Central memory CD4-positive, alpha-beta T cell (primary cell): ENCODE measurements at places on chromosomes 6 and 20.

DNA sequence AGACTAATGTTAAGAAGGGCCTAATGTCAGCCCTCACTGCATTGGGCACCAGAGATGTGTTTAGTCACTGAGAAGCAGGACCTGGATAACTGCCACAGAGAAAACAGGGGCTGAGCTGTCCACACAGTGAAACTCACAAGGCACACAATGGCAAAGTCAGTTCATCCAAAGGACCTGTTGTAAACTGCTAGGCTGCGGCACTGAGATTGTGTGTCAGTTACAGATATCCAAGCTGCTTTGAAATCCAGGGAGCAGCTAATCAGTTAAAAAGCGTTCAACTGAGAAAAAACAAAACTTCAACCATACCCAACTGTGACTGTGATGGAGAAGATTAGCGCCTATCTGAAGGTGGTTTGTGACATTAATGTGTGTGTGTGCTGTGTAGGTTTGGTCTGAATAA lies 27.8 kb upstream of the TMEM14A start:
- no peak for DNase-seq

- DNase-seq, result no peak
Observed at GRCh38 chr6:17719323-17720041, 12.8 kb upstream of the NUP153 start.

DNA sequence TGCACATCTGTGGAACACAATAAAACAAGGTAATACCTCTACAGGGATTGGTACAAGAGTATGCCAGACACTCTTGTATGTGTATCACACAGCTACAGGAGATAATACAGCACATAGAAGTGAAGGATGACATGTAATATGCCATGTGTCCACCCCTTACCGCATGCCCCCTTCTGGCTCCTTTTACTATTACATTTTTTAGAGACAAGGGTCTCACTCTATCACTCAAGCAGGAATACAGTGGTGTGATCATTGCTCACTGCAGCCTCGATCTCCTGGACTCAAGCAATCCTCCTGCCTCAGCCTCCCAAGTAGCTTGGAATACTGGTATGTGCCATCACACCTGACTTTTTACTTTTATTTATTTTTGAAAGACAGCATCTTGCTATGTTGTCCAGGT lies 4.2 kb upstream of the NCR3 start:
- DNase-seq, result peak; percentile 70

- DNase-seq, result peak; percentile 6
Observed at GRCh38 chr6:16511040-16511660, 250.1 kb downstream of the ATXN1 start.

GRCh38 chr20:23658989-23659609 lies 21.3 kb upstream of the CST3 start:
- DNase-seq, result no peak

DNA sequence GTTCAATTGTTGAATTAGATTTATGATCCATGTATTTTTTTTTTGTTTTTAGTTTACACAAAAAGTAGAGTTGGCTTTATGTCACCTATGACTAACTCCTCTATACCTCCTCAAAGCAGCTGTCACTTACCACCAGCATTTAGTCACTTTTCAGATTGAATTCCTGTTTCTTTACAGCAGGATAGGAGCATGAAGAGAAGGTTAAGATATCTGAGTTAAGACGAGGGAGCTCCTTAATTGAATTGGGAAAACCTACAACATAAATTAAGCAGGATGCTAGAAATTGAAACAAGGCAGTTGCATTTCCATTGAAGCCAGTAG lies 237.2 kb downstream of the FARS2 start:
- no peak for DNase-seq

DNA sequence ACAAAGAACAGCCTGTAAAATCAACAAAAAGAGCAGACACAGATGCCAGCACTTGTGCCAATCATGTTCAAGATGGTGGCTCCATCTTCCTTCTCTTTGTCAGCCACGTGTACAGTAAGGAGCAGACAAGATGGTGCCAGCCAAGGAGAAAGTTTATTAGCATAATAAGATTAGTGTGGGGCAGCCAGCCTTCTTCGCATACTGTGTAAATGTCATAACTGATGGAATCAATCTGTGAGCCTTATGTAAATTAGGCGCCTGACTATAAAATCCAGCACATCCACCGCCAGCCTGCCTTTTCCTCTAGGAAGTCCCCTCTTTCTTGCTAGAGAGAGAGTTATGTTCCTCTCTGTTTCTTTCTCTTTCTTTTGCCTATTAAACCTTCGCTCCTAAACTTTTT lies 99.7 kb upstream of the RALGAPA2 start:
- no peak for DNase-seq

GRCh38 chr6:723540-723939 lies 30.6 kb upstream of the EXOC2 start:
- no peak for DNase-seq

- no peak for DNase-seq
Observed at GRCh38 chr6:165820934-165821333, 157.9 kb upstream of the PDE10A start.

DNA sequence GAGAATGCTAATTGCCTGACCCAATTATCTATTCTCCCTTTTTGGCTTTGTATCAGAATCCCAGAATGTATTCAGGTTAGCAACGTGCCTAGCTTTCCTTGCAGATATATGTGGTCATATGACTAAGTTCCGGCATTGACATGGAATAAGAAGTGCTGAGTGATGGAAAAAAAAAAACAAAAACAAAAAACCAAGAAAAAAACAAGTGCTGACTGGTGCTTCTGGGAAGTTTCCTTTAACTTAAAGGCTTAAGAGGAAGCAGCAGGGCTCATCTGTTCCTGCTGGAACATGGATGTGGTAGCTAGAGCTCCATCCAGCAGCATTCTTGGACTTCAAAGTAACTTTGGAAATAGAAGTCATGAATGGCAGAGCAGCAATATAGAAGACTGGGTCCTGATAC lies 10.4 kb upstream of the RPF2 start:
- DNase-seq, result no peak

GRCh38 chr6:28896505-28897368 lies 27.0 kb downstream of the TRIM27 start:
- peak; percentile 55 for DNase-seq

- no peak for DNase-seq
Observed at GRCh38 chr20:39853050-39853449, 836.0 kb downstream of the MAFB start.

DNA sequence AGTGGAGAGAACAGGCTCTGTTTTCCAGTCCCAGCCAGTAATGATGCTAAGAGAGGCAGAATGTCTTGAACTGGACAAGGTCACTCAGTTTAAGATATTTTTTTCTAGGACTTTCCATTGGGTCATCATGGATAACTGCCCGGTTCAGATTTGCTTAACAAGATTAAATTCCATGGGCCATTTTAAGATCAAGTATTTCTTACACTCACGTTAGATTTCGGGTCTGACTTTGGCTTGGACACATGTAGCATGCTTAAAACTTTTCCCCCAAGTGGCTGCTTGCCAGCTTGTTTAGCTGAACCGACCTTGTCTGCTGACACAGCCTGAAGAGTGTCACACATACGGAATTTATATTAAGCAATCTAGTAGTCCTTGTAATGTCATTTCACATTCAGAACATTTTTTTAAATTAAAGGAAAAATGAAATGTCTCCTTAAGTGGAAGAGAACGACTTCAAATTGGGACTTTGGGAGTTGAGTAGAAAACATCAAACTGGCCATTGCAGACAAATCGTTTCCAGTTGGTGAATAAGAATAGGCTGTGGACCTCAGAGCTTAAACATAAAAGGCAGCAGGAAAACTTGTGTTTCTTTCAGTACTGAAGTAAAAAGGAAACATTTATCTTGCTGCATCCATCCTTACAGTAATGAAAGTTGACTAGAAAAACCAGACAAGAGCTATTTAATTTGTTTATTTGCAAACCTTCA lies 29.0 kb downstream of the ARMC2 start:
- no peak for DNase-seq

DNA sequence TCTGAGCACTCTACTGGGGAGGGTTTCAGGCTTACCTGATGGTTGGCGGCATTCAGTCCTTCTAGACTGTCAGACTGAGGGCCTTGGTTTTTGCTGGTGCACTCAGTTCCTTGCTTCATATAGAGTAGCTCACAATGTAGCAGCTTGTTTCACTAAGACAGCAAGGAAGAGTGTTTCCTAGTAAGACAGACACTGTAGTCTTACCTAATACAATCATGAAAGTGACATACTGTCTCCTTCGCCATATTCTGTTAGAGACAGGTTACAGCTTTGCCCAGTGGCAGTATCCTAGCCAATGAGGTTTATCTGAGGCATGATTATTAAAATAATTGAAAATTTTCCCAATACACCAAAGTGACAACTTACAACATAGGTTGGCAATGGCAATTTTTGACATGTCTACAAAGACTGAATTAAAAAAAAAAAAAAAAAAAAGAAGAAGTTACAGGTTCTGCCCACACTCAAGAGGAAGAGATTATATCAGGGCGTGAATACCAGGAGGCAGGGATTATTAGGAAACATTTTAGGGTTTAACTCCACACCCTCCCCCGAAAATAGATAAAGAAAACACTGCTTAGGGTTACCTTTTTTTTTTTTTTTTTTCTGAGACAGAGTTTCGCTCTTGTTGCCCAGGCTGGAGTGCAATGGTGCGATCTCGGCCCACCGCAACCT lies 66.8 kb downstream of the SCAND1 start:
- no peak for DNase-seq

DNA sequence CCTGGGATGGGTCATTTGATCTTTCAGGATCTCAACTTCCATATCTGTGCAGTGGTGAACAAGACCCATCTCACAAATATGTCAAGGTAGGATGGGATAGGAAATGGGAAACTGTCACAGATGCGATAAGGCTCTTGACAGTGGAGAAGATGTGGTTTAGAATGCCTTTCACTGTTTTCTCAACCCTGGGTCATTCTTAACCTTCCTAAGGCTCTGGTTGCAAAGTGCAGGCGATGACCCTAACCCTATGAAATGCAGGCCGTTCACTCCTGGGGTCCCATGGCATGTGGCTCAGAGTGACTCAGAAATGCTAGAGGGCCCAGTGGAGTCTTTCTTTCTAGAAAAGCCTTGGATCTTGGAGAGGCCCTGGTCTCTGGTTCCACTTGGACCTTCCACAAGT lies 61.7 kb downstream of the FOXA2 start:
- DNase-seq, result no peak

DNA sequence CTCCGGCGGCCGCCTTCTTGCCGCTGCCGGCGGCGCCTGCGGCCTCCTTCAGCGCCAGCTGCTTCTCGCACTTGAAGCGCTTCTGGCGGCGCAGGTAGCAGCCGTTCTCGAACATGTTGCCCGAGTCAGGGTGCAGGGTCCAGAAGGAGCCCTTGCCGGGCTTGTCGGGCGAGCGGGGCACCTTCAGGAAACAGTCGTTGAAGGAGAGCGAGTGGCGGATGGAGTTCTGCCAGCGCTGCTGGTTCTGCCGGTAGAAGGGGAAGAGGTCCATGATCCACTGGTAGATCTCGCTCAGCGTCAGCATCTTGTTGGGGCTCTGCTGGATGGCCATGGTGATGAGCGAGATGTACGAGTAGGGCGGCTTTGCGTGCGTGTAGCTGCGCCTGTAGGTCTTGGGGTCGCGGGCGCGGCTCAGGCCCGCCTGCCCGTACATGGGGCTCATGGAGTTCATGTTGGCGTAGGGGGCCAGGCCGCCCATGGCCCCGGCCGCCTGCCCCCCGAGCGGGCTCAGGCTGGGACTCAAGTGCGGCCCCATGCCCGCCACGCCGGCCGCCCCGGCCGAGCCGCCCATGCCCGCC lies 1.9 kb downstream of the FOXA2 start:
- DNase-seq, result no peak
